ENCODE measurements at places on chromosomes 4 and X.

GRCh38 chrX:48505481-48505880 is 3.3 kb upstream of the PORCN start:
- DNase-seq: no peak

DNA sequence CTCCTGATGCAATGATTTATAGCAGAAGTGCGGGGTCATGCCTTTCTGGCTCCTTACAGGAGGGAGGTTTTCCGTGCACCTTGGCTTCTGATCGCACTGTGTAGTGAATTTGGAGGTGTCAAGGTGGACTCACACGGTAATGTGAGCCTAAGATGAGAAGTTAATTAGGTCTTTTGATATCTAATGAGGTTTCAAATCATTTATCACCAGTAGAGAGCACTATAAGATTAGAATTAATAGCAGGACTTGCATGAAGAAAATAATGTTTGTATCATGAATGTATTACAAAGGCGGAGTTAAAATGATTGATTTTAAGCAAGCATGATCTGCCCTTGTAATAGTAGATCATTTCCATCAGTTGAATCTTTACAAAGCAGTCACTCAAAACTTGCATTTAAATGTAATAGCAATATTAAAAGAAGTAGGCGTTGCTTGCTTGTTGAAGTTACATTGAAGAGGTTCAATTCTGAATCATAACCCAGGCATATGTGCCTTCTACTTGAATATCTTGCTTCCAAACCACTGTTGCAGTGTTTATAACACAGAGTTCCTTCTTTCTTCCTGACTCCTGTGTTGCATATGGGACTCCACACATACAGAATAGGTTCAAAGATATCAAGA is 152.1 kb downstream of the FMR1NB start:
- no peak for DNase-seq

GRCh38 chr4:67273666-67274065 is 271.6 kb downstream of the CENPC start:
- DNase-seq: no peak

GRCh38 chr4:111991797-111992196 is 153.5 kb upstream of the FAM241A start:
- DNase-seq: no peak

DNA sequence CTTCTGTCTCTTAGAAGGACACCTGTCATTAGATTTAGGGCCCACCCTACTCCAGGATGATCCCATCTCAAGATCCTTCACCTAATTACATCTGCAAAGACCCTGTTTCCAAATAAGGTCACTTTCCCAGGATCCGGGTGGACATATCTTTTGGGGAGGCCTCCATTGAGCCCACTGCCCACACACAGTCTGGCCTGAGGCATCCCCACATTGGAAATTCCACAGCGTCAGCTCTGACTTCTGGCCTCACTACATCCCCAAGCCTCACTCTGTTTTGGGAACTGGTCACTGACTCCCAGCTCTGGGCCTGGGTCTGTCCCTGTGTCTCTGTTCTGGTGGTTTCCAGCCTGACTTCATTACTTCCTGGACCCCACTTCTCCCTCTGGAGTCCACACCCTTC is 285.5 kb downstream of the CRLF2 start:
- DNase-seq: no peak
